ENCODE measurements at places on chromosomes 13 and 19.

DNA sequence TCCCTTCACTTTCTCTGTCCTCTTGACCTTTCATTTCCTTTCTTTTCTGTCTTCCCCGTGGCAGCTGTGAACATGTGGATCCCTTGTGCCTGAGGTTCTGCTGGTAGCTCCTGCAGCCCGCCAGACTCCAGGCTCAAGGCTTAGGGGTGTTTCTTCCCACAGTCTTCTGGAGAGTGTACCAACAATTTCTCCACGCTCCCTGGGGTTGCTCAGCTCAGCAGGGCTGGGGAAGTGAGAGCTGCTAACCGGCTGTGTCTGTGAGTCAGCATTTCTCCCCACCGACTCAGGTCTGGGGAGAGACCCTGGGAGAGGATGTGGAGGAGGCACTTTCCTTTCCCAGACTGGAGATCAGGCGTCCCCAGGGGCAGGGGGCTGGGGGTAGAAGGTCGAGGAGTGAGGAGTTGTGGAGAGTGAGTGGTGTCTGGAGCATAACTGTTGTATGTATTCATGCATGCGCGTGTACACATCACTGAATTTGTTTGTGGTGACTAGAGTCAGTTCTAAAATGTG lies 193.6 kb downstream of the KCNRG start:
- no peak for DNase-seq

DNA sequence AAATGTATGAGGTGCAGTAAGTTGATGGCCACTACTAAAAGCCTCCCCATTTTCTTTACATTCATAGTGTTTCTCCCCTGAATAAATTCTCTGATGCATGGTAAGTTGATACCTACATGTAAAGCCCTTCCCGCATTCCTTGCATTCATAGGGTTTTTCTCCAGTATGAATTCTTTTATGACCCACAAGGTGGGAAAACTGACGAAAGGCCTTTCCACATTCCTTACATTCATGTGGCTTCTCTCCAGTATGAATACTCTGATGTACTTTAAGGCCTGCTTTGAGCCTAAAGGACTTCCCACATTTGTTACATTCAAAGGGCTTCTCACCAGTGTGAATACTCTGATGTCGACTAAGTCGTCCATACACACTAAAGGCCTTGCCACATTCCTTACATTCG lies 20.5 kb downstream of the ZNF607 start:
- no peak for DNase-seq

- DNase-seq: no peak
These were observed 19.1 kb upstream of the TEX101 start for GRCh38 chr19:43395561-43395960.

GRCh38 chr19:6113616-6114188 lies 3.4 kb upstream of the RFX2 start:
- DNase-seq: no peak

DNA sequence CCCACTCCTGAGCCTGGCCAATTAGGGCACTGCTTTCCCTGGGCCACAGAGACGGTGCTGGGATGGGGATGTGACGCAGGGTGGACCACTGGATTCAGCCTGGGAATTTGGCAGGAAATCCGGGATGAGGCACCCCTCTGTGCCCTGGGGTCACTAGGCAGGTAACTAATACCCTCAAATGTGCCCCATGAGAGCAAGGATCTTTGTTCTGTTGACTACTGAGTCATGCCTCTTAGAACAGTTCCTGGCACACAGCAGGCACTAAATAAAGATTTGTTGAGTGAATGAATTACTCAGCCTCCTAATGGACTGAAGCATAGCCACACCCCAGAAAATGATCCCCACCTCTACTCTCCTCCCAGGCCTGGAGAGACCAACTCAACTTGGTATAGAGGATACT lies 15.9 kb downstream of the OPA3 start:
- no peak for DNase-seq

DNA sequence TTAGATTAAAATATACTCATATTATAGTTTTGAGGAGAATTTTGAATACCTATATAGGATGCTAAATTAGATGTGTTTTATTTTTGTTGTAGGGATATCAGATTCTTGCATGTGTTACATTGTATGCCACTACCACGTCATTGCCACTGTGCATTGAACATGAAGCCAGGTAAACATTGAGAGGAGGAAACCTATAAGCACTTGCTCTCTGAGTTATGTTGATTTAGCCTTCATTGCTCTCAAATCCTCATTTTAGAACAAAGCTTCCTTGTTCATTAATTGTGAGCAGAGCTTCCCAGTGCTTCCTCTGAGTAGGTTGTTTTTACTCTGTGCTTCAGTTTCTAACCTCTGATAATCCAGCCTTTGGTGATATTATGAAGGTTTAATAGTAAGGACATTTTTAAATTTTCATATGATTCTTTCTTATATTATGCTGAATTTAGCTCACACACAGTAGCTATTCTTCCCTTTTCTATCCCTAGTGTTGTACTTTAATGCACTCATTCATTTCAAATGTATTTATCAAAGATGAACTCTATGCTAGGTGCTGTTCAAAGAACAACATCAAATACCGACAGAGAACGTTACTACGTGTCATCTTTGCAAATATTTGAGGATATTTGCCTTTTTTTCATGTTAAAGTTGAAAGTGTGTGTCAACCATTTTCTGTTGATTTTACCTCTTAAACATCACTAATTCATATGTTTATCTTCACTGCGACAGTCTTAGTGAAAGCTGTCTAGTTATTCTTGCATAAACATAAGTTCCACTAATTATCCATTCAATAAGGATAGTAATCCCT lies 1448.0 kb upstream of the MIR17HG start:
- DNase-seq: no peak

Data from stimulated activated CD8-positive, alpha-beta memory T cell treated with anti-CD3 and anti-CD28 coated beads, Interleukin-15, amount 100 ng/mL, for 24 hours (primary cell).